Stimulated activated CD4-positive, alpha-beta T cell treated with anti-CD3 and anti-CD28 coated beads, TNF-alpha, amount 100 ng/mL, for 24 hours (primary cell): ENCODE measurements at places on chromosomes 2 and 18.

DNA sequence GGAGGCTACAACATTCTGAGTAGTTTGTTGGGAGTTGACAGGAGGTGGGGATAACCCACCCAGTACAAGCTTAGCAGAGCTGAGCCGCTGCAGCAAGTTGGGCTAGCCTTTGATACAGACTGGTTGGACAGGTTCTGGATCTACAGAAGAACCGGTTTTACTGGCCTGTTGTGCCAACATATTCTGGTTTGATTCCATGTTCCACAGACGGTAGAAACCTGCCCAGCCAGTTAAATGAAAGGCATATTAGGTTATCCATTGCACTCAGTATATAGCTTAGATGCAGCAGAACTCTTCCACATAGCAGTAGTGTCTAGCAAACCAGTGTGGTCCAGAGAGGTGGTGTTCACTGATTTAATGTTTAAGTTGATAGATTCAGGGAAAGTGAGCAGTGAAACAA is 19.3 kb upstream of the RBBP8 start:
- DNase-seq, result no peak

- DNase-seq, result no peak
Measured at GRCh38 chr18:32577561-32577960, 106.9 kb upstream of the GAREM1 start.

DNA sequence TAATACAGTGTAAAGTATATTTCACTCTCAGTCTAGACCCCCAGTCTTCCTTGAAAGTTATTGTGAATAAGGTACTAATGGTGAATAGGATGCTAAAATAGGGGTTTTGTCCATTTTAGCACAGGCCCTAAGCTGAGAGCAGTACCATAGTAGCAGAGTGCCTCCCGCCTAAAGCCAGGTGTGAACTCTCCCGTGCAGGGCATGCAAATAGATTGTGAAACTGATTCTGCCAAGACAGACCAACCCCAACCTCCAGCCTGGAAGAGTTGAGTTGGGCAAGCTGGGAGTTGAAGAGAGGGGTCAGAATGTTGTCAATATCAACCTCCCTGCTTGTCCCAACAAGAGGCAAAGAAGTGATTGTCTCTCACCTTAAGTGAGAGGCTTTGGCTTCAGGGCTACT is 97.4 kb upstream of the CYRIA start:
- no peak for DNase-seq

GRCh38 chr2:226020176-226020575 is 620.7 kb downstream of the NYAP2 start:
- DNase-seq, result no peak

GRCh38 chr2:26957534-26957933 is 12.9 kb upstream of the MAPRE3 start:
- DNase-seq, result no peak

DNA sequence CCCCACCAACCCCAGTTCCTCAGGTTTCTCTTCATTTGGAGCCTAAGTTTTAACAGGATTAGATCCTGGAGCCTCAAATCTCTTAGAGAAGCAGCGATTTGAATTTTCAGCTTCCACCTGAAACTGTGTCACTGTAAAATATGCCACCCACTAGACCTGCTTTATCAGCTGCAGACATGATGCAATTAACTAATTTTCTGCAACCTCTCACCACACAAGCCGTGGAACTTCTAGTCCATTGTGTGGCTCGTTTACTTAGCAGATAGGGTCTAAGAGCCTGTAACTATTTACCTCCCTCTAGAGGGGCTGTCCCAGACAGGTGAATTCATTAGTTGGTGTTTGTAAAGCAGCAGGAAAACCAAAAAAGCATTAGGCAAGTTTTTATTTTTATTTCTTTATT is 31.6 kb upstream of the FZD5 start:
- no peak for DNase-seq

- DNase-seq, result no peak
Measured at GRCh38 chr18:5840547-5840946, 54.8 kb downstream of the TMEM200C start.

DNA sequence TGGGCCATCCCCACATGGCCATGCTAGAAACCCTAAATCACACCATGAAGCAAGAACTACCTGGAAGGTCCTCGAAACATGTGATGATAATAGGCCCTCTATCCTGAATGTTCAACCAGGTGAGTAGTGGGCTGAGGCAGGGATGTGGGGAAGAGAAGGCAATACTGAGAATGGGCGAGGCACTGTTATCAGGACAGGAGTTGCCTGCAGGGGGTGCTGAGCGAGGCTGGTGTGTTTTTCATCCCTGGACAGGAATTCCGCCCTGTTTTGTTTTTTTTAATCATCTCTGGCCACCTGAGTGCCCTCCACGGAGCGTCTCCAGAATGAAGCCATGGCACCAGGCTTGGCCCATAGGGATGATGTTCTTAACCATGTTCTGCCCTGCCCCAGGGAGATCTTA is 103.0 kb upstream of the SOX11 start:
- no peak for DNase-seq

DNA sequence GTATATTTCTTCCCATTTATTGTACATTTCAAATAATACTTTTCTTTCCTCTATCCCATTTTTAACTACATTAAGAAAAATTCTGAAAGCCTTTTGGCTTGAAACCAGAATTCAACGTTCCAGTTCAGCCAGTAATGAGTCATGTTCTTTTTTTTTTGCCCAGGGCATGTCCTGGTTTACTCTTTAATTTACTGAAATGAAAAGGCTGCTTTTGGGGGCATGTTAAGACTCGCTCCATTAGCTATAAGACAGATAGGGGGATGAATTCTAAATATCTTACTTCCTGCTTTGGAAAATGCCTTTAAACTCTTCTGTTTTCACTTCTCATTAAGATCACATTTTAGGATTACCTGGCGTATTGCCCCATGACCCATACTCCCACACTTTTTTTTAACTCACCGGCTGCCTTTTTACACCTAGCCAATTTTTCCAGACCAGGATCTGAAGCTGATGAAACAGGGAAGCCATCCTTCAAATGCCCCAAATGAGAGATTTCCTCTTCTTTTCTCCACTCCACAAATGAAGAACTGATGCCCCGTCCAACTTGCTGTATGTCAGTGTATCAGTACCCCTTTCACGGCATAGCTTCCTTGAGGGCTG is 585 bp downstream of the ABCA12 start:
- DNase-seq, result no peak

DNA sequence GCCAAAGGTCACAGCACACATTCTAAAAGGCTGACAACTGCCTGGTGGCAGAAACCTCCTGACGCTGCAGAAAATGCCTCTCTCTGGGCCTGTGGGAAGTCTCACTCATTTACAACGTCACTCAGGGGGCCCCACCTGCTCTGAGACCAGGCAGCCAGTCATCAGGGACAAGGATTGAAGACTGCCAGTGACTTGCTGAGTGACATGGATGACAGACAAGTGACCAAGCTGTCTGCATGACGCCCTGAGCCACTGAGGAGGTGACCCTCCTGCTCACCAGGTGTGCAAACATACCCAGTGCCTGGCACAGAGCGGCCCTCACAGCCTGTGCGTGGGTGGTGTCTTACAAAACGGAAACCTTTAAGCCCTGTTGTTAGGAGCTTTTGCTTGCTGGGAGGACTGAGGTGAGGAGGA is 392.4 kb downstream of the TNS1 start:
- peak; percentile 14 for DNase-seq
